ENCODE measurements at places on chromosomes 2 and 18. TPM values are rescaled to one million over a fixed set of nuclear protein-coding genes. Genes with fewer than 3 reads are reported as not detected.
A peak's percentile ranks its signal among the peaks of the same experiment; 100 is the strongest.

The MAPRE2 gene
- 24.1 TPM for polyA plus RNA-seq

The MLPH gene
- 16.1 TPM for polyA plus RNA-seq

The CDCA7 gene
- 8.3 TPM for polyA plus RNA-seq

The DTNA gene
- polyA plus RNA-seq: 5.5 TPM

The NCOA1 gene
- 16.0 TPM for polyA plus RNA-seq

The NEURL3 gene
- not detected for polyA plus RNA-seq

DNA sequence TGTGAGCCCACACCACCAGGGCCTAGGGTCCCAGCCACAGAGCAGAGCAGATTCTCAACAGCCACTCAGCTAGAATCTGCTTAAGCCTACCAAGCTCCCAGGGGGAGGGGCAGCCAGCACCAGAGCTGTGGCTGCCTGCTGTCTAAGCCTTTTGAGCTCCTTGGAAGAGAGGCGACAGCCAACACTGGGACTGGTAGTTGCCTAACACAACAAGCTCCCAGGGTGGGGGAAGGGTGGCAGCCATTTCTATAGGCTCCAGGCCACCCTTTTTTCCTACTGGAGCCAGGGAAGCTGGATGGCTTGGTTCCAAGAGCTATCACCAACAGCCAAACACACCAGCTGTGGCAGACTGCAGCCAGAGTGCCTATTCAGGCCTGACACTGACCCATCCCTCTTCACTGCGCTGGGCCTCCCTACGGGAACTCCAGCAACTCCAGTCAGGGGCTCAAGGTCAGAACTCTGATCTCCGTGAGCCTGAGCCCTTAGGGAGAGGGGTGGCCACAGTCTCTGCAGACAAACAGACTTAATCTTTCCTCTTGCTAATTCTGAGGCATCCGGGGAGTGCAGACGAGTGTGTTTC, 1824.3 kb upstream of the CELF4 start:
- no peak for DNase-seq

DNA sequence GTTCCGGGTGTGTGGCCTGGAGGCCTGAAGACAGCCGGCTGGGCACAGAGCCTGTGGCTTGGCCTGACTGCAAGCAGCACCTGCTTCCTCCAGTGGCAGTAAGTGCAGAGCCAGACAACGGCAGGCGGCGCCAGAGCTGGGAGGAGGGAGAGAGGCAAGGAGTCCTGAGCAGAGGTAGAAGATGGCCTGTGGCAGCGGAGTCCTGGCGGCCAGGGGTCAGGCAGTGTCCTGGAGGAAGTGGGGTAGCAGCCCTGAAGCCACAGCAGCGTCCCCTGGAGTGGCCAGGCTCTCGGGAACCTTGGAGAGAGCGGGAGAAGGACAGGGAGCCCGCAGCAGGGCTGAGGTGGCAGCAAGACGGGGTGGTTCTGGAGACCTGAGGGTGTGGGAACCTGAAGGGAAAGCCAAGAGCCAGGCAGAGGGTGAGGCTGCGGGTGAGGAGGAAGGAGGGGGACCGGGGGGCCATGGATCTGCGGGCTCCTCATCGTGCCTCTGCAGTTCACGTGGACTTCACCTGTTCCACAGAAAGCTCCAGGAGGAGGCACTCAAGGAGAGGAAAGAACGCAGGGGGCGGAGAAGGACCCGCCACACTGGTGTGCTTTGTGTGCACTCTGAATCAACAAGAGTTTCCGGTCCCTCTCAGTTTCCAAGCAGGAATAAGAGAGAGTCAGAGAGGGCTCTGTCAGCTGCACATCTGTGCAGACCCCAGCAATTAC, 85.9 kb downstream of the USP40 start:
- no peak for DNase-seq

DNA sequence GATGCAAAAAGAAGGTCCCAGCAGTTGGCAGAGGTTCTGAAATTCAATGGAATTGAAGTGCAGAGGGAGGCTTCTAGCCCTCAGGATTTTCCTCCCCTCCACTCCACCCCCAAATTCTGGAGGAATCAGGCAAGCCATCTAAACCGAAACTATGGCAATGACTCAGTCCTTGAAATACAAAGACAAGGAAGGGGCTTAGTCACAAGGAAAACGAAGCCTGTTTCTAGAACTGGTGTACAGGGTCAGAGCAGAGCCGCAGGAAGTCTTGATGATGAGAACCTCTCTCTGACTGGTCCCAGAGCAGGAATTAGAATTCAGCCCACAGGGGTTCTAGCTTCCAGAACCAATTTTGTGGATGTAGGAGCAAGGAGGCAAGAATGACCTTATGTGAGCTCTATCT, 111.7 kb upstream of the SCN1A start:
- DNase-seq: peak; percentile 45

DNA sequence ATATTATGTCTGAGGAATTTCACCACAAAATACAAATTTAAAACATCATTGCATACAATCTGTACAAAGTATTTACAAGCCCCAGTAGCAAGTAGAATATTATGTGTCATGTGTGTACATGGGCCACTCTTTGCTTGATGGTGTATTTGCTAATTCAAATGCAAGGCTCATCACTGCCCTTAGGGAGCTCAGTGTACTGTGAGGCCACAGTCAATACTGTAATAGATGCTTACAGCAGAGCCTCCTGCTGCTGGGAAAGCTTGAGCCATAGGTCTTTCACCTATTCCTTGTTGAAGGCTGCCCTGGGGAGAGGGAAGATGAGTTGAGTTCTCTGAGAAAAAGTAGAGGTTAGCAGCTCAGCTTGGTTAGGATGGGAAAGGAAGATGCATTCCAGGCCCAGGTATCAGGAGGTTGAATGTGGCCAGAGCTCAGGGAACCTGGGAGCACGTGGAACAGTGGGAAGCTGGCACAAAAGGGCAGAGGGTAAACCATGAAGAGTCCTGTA, 189.6 kb downstream of the LRP1B start:
- no peak for DNase-seq

DNA sequence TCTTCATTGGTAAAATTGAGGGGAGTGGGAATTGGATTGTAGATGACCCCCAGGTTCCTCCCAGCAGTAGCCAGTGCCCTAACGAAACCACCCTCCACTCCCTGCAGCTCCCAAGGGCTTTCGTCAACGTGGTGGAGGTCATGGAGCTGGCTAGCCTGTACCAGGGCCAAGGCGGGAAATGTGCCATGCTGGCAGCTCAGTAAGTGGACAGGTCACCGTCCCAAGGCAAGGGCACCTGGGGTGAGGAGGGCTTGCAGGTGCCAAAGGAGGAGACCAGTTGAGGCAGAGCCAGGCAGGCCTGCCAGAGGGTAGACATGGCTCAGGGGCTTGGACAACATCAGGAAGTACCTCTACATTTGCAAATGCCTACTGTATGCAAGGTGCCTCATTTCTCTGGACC, 122.6 kb upstream of the PPP1CB start:
- DNase-seq: no peak

GRCh38 chr2:194086129-194086528, 1570.9 kb upstream of the SLC39A10 start:
- DNase-seq: no peak

GRCh38 chr18:59820663-59821062, 79.1 kb upstream of the PMAIP1 start:
- no peak for DNase-seq

- DNase-seq: no peak
Observed at GRCh38 chr2:175167076-175167791, 769 bp downstream of the ATF2 start.

DNA sequence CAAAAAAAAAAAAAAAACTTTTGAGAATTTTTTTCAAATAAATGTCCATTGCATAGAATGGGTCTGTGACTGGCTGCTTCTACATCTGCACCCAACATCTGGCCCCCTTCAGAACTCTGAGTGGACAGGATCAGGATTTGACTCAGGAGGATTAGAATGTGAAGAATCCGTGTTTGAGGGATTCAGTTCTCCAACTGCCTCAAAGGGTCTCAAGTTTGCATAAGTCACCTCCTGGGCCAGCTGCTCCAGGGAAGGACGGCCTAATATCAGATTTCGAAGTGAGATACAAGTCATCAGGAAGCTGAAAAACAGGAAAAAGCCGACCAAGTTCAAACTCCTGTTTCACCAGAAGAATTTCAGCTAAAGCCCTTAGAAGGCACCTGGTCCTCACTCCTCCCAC, 10.9 kb downstream of the MAT2A start:
- DNase-seq: peak; percentile 81

Measured in BJ (cell line).